Stimulated activated CD8-positive, alpha-beta memory T cell treated with anti-CD3 and anti-CD28 coated beads, Interleukin-7, amount 100 ng/mL, for 48 hours (primary cell): ENCODE measurements at places on chromosomes 1 and 21.
A peak's percentile ranks its signal among the peaks of the same experiment; 100 is the strongest.

GRCh38 chr1:209829716-209830115 is 1.9 kb downstream of the UTP25 start:
- no peak for DNase-seq

GRCh38 chr1:7615138-7615537 is 156.0 kb upstream of the VAMP3 start:
- no peak for DNase-seq

DNA sequence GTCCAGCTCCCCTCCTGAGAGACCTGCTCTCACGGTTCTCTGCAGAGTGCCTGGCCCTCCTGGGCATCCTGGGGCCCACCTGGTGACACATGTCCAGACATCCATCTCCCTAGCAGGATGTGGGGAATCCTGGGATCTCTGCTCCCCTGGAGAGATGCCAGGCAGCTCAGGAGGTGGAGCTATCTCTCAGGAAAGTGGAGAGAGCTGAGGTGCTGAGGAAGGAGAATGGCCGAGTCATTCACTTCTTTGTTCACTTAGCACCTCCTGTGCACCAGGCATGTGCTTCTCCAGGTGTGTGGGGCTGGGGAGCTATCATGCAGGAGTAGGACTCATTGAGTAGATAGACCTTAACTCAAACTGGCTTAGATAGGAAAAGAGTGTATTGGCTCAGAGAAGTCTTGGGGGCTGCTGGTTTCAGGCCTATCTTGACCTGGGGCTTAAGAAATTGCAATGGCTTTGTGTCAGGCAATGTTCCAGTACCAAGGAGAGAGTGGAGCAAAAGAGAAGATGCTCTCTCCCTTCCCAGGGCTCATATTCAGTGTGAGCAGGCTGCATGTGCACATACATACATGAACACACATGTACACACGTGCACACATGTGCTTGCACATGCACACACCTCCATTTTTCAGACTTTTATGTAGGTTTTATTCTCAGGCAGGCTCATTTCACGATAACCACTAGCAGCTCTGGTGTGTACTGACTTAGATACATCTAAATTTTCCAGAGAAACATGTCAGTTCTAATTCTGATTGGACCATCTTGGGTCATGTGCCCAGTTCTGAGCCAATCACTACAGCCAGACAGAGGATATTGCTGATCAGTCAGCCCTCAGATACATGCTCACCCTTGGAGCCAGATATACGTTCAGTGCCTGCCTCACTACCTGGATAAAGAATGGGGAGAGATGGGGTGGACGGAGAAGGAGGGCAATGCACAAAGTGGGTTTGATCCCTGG is 437.6 kb downstream of the PTPRU start:
- DNase-seq = no peak

DNA sequence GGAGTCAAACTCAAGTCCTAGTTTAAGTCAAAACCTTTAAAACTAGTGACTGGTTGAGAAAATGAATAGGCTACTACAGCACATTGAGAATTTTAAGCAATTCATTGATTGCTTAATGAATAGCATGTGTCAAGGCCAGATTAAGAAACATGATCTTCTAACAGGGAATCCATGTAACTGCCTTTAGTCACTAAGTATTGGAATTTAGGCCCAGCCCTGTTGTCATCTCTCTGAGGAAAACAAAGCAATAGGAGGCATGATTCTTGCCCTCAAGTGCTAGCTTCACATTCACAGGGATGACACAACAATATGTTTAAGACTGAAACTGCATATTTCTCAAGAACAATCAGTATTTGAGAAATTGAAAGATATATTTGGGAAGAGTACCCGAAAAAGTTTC is 70.0 kb upstream of the PTGS2 start:
- DNase-seq = no peak

GRCh38 chr1:47870946-47871676 is 126.1 kb downstream of the TRABD2B start:
- DNase-seq = no peak

DNA sequence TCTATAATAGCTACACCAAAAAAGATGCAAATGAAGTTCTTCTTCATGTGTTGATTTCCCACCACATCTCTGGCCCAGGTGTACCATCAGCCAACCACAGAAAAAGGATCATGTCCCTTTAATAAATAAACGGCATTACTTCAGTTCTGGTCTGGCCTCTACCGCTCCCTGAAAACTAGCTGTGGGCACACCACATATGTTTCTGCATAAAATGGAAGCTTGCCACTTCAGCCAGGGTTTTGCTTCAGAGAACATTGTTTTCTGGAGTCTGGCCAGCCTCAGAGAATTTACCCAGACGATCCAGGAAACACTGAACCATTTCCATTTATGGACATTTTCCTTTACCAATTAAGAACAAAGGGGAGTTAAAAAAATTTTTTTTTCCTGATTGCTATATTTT is 5.8 kb upstream of the LAMC2 start:
- no peak for DNase-seq

GRCh38 chr1:205805082-205805711 is 7.8 kb downstream of the SLC41A1 start:
- no peak for DNase-seq

DNA sequence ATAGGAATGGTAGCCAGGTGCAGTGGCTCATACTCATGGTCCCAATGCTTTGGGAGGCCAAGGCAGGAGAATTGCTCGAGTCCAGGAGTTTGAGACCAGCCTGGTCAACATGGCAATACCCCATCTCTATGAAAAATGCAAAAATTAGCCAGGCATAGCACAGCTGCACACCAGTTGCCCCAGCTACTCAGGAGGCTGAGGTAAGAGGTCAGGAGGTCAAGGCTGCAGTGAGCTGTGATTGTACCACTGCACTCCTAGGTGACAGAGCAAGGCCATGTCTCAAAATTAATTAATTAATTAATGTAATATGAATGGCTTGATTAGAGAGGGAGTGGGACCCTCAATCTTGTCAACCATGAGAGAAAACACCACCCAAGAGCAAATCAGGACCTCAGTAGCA is 198.7 kb upstream of the DUSP10 start:
- no peak for DNase-seq

GRCh38 chr1:161792740-161793139 is 26.6 kb downstream of the ATF6 start:
- DNase-seq = no peak

DNA sequence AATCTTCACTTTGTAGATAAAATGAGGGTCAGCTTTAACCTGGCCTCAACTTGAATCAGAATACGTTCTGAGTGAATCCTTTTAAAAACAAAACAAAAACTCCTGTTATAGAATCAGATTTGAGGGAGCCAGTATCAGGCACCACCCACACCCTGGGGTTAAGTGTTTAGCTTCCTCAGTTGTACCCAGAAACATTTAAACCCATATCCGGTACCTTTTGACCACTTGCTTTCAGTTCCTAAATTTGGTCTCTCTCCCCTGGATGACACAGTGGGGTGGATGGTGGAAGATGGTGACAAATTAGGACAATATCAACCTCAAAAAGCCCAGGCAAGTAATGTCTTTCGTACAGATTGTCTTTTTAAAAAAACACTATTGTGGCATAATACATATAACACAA is 10.4 kb downstream of the KLHDC7A start:
- no peak for DNase-seq

- DNase-seq = no peak
Observed at GRCh38 chr1:54493608-54494007, 54.4 kb upstream of the ACOT11 start.

GRCh38 chr21:45109831-45110492 is 35.6 kb downstream of the ADARB1 start:
- peak; percentile 25 for DNase-seq

DNA sequence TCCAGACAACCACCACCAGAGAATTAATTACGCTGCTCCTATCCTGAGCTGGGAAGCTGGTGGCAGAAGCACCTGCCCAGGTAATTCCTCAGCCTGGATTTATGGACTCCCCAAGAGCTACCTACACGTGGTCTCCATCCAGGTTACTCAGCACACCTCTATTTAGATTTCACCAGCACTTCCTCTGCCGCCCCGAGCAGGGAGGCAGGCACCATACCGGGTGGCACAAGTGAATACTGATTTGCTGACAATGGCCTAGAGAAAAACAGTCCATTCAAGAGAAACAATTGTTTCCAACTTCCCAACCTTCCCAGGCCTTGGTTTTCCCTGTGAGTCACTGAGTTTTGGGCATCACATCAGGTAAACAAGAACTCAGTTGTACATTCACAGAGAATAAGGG is 134.3 kb downstream of the MATN1 start:
- no peak for DNase-seq

DNA sequence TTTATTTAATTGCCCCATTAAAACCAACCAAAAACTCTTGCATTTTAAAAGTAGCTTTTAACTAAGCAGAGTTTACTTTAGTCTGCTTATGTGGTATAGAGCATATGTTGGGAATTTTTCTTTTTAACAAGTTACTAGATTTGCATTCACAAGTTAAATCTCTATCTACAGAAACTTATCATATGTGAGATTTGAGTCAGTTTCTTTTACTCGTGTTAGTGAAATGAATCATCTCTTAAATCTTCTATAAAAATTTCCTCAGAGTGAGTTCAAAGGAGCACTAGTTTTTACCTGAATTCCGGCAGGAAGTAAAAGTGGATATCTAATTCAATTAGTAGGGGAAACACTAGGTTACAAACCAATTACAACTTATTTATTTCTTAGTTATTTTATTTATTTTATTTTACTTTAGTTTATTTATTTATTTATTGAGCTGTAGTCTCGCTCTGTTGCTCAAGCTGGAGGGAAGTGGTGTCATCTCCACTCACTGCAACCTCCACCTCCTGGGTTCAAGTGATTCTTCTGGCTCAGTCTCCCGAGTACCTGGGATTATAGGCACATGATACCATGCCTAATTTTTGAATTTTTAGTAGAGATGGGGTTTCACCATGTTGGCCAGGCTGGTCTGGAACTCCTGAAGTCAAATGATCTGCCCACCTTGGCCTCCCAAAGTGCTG is 1609.6 kb upstream of the B3GALT2 start:
- no peak for DNase-seq

DNA sequence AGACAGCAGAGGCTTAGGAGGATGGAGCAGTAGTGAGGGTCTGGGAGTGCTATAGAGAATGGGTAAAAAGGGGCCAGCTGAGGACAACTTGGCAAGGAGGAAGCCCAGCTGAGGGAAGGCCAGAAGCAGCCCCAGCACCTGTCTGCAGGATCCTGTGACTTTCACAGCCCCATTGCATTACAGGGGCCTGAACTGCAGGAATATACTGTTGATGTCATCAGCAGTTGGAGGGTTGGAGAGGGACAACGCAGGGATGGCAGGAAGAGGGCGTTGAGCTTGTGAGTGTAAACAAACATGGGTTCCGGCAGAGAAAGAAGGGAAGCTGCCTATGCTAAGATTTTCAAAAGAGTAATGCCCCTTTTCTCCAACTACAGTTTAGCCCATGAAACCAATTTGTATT is 628.5 kb downstream of the SMYD3 start:
- DNase-seq = no peak

GRCh38 chr1:204268101-204268500 is 54.3 kb upstream of the GOLT1A start:
- no peak for DNase-seq

DNA sequence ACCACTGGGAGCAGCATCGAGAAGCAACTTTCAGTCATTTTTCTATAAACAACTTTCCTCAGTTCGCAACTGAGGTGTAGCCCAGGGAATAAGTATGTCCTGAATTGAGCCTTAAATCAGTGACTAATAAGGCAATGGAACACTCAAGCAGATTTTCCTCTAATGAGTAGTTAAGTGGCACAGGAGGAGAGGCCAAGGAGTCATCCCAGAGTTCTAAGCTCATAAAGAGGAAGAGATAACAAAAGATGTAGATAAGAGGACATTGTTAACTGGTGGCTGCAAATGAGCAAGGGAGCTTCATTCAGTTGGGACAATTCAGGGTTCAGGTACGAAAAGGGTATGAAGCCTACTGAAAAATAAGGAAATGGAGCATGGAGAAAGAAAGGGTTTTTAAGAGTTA is 64.5 kb downstream of the LRRC40 start:
- no peak for DNase-seq

GRCh38 chr1:59967141-59967697 is 40.6 kb upstream of the CYP2J2 start:
- DNase-seq = no peak

GRCh38 chr1:33637846-33638440 is 165.5 kb downstream of the ZSCAN20 start:
- DNase-seq = no peak

GRCh38 chr1:43267291-43267805 is 2.4 kb upstream of the TMEM125 start:
- DNase-seq = no peak

DNA sequence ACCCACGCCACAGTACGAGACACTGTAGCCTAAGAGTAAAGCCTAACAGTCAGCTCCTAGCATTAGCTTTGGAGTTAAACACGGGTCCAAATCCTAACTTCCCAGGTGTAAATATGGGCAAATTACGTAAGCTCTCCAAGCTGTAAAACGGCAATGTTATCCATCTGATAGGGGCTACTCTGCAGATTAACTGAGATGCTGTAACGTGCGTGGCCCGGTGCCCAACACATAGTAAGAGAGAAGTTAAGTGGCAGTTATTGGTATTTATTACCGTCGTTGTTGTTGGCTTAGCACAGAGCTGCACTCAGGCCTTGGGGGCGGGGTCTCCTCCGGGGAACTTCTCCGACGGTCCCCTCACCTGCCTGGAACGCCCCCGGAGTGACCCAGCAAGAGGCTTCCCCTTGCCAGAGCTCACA is 457 bp downstream of the TRAPPC3 start:
- DNase-seq = peak; percentile 45

GRCh38 chr1:109773900-109774485 is 10.3 kb upstream of the EPS8L3 start:
- no peak for DNase-seq

GRCh38 chr1:247304031-247304430 is 27.6 kb downstream of the ZNF496 start:
- no peak for DNase-seq

DNA sequence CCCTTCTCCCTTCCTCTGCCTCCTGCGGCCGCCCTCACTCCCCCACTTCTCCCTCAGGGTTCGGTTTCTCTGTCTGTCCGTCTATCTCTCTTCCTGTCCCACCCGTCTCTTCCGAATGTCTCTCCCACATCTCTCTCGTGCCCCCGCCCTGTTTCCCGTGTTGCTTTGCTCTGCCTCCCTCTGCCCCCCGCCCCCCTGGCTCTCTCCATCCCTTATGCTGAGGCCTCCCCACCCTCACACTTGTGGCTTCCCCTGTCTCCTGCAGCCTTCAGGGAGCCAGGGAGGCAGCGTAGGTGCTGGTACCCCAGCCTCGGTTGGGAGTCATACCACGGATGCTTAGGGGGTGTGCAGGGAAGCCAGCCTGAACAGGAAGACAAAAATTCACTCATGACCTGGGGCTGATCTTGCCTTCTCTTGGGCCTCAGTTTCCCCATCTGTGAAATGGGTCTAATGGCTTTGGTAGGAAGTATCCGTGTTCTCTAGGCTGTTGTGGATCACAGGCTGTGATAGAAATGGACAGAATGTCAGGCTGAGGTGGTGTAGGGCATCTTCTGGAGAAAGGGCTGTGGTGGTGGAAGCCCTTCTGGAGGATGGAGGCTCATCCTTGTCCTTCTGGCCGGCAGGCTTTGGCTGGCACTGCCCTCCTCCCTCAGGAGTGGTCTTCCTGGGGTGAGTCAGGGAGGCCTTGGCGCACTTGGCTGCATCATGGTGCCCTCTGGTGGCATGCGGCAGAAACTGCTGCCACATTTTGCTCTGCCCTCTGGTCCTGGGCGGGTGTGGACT is 55.5 kb downstream of the FOXO6 start:
- DNase-seq = peak; percentile 33
